Activated CD4-positive, alpha-beta memory T cell treated with anti-CD3 and anti-CD28 coated beads, Interleukin-2, amount 10 ng/mL, durations not matched to agents 7 days and 5 days (primary cell): ENCODE measurements at places on chromosomes 1 and 21. TPM values are rescaled to one million over a fixed set of nuclear protein-coding genes. Genes with fewer than 3 reads are reported as not detected.

Gene OVAAL
- not detected for total RNA-seq

DNA sequence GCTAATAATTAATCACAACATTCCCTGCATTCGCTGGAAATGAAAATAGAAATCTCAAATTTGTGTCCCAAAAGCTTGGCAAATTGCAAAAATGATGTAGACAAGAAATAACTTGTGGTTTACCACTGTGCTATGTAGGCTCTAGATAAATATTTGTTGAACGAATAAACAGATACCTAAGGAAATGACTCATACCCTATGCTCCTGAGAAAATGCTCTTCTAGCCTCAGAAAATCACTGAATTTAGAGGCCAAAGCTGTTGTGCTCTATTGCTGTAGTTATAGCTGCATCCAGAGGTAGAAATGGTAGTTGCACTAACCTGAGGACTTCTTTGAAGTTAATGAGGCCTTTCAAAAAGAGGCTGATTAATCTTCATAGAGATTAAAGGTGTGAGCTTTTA, 142.0 kb upstream of the ZNHIT6 start:
- no peaks in the 10 kb centered on the region for H3K4me1 ChIP-seq
- H3K36me3 ChIP-seq, result no peaks in the 10 kb centered on the region
- no peak overlapping the region for H3K27ac ChIP-seq
- DNase-seq, result no peak

- H3K36me3 ChIP-seq, result peaks cover 6% of the 10 kb centered on the region
- H3K27me3 ChIP-seq, result no peaks in the 10 kb centered on the region
- H3K4me3 ChIP-seq, result no peak overlapping the region
- DNase-seq, result no peak
- peaks cover 14% of the 10 kb centered on the region for H3K4me1 ChIP-seq
These were observed 36.7 kb downstream of the ZBTB40 start for GRCh38 chr1:22488319-22488718.

DNA sequence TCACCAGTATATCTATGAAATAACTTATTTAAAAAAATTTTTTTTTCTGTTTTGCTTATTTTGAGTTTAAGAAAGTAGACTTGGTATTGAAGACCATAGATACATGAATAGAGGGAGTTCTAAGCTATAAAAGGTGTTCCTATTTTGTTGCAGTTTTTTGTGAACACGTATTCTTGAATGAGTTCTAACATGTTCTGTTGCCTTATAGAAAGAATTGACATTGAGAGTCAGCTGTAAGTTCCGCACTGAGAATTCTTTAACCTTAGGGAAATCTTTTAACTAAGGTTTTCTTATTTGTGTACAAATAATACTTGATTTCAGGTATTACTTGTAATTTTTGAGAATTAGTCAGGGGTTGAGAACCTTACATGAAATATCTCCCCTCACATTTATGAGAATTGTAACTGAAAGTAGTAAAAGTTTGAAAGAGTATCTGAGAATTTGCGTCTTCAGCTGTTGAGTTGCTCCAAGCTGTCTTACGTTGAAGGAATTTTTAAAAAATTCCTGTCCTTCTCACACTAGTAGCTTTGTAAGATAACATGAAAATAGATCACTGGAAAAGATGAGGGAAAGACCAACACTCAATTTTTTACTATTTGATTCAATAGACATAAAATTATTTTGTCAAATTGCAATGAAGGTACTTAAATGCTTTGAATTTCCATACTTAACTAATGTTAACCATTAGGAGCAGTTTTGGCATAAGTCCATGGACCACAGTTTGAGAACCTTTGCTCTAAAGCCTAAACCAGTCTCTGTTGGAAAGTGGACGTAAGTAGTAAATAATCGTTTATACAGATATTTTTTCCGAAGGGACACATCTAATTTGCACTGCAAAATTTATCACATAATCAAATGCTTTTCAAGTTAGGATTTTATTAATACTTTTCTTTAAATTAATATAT, 3.8 kb downstream of the DR1 start:
- H3K36me3 ChIP-seq, result peaks cover 53% of the 10 kb centered on the region
- DNase-seq, result no peak
- H3K27ac ChIP-seq, result no peak overlapping the region
- no peaks in the 10 kb centered on the region for H3K27me3 ChIP-seq
- H3K4me3 ChIP-seq, result peak overlapping the region; percentile 99

GRCh38 chr21:29221253-29221744, 77.4 kb upstream of the BACH1 start:
- H3K27ac ChIP-seq, result no peak overlapping the region
- peaks cover 12% of the 10 kb centered on the region for H3K27me3 ChIP-seq
- no peak for DNase-seq
- no peaks in the 10 kb centered on the region for H3K4me1 ChIP-seq
- no peaks in the 10 kb centered on the region for H3K36me3 ChIP-seq
- H3K4me3 ChIP-seq, result no peak overlapping the region

Gene ATP1A4
- total RNA-seq, result 0.33 TPM
